ENCODE measurements at places on chromosomes 2 and 18.
A peak's percentile ranks its signal among the peaks of the same experiment; 100 is the strongest.

DNA sequence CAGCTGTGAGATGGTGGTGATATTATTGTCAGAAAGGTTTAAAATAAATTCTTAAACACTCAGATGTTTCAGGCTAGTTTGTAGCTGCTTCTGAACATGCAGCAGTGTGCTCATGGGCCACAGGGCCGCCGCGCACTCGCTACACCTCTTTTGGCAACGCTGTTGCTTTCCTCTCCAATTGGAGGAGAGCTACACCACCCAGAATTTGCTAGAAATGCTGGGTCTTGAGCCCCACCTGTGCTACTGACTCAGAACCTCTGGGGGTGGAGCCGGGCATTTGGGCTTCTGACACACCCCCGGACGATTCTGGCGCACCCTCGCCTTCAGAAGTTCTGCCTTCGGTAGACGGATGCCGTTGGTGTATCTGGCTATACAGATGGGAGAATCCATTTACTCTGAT lies 15.7 kb downstream of the LRRFIP1 start:
- no peak for DNase-seq

DNA sequence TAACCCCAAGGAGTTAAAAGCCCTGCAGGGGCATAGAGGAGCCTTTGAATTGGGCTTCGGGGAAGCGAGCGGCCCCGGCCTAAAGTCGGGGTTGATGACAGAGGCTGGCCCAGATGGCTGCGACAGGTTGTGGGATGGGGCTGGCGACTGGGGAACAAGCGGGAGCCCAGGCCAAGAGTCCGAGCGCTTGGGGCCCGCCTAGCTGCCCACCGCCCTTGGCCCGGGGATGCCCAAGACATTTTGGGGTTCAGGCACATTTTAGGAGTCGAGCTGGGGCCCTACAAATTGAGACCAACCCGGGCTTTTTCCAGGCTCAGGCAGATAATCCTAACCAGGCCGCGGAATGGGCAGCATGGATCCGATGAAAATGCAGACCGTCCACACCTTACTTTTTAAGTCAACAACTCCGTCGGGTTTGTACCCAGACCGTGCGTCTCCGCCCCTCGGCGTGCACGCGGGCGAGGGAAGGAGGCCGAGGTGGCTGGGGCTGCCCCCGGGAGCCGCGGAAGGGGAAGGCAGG lies 507 bp downstream of the RTKN start:
- DNase-seq = no peak

- no peak for DNase-seq
Observed at GRCh38 chr2:2527148-2527547, 196.1 kb upstream of the MYT1L start.

DNA sequence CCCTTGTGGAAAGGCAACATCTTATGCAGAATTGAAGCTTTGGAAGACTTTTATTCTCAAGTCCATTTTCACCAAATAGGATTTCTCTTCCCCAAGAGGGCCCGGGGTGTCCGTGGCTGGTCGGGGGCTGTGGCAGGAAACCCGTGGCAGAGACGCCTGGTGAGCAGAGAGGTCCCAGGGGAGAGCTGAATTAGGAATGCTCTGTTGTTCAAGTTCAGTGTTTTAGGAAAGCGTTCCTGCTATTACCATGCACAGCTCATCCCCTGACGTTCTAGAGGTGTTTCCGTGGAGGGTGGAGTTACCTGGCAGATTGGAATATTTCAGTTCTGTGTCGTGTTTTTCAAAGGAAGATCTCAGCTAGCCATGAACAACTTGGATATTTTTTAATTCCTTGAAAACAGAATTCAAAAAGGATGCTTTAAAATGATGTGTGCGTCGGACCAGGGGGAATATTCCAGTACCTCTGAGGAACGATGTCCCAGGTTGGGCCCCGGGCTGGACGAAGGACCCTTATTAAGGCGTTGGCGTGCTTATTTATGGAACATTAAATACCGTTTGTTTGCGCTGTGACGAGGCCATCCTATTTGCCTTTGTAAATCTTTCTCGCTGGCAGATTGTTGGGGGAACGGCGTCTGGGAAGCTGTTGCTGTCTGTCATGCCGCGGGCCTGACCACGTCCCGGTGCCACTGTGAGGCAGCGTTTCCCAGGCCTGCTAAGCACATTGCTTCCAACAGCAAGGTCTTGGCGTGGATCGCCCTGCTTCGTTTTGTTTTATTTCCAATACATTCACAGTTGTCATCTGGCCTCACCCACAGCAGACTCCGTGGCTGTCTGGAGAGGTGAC lies 8.2 kb downstream of the NFATC1 start:
- DNase-seq = no peak

GRCh38 chr2:118222672-118223421 lies 134.6 kb downstream of the INSIG2 start:
- DNase-seq = no peak

GRCh38 chr2:149167001-149167780 lies 128.7 kb downstream of the LYPD6B start:
- no peak for DNase-seq

- no peak for DNase-seq
Observed at GRCh38 chr2:182668671-182669070, 47.4 kb upstream of the DNAJC10 start.

- DNase-seq = no peak
Observed at GRCh38 chr18:28855989-28856388, 679.1 kb upstream of the CDH2 start.

GRCh38 chr2:231530099-231531011 lies at the start of gene NMUR1:
Gene NMUR1, minus strand, starts transcription at chr2:231530445. Its CDS starts 84 bp downstream, at chr2:231530361.
- DNase-seq = peak; percentile 38

GRCh38 chr18:62165583-62165982 lies 21.3 kb downstream of the PIGN start:
- DNase-seq = no peak

GRCh38 chr2:198659096-198659870 lies 798.5 kb downstream of the SATB2 start:
- DNase-seq = no peak

GRCh38 chr2:9634133-9634532 lies 3.3 kb upstream of the YWHAQ start:
- no peak for DNase-seq

GRCh38 chr2:72994991-72995380 lies 76.5 kb downstream of the SFXN5 start:
- no peak for DNase-seq

DNA sequence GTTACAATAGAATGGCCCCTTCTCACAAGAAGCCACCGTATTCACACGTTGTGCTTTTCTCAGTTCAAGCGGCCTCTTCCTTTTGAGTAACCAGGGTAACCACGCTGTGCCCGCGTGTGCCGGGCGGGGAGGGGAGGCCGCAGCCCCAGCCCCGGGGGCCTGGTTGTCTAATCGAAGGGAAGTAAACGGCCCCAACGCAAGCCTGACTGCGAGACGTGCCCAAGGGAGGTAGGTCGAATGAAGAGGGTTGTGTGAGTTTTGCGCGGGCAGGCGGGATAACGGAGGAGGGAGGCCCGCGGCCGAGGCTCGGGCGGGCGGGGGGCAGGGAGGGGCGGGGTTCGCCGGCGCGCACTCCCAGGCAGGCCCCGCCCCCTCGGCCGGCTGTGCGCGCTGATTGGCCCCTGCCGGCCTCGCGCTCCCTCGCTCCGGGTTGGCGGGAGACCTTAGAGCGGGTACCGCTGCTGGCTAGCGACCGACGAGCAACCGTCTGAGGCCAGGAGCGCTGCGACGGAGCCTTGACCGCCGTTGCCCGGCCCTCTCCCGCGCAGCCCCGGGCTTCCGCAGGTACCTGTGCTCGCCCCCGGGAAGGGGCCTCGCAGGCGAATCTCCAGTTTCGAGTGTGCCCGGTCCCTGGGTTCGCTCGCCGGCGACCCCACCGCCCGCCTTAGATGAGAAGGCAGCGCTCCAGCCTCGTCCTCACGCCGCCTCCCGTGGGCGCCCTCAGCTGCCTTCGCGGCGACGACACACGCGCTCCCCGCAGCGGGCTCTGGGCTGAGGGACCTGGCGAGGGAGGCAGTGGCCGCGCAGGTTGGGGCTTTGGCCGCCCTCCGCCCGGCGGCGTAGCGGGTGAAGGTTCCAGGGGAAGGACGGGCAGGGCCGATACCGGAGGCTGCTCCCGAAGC lies at the start of gene SPDYA:
SPDYA (plus strand) TSS at position 451 of the 902 bp plus-strand sequence. CDS start 5,181 bp downstream, outside the sequence.
- DNase-seq = peak; percentile 23

DNA sequence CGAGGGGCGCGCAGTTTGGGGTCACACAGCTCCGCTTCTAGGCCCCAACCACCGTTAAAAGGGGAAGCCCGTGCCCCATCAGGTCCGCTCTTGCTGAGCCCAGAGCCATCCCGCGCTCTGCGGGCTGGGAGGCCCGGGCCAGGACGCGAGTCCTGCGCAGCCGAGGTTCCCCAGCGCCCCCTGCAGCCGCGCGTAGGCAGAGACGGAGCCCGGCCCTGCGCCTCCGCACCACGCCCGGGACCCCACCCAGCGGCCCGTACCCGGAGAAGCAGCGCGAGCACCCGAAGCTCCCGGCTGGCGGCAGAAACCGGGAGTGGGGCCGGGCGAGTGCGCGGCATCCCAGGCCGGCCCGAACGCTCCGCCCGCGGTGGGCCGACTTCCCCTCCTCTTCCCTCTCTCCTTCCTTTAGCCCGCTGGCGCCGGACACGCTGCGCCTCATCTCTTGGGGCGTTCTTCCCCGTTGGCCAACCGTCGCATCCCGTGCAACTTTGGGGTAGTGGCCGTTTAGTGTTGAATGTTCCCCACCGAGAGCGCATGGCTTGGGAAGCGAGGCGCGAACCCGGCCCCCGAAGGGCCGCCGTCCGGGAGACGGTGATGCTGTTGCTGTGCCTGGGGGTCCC lies at the start of gene ITGA4:
ITGA4 (plus strand) TSS at position 266 of the 620 bp plus-strand sequence; CDS start at position 535, 269 bp downstream.
- peak; percentile 45 for DNase-seq

GRCh38 chr2:37992601-37993000 lies 67.5 kb downstream of the RMDN2 start:
- DNase-seq = no peak

- DNase-seq = no peak
Observed at GRCh38 chr2:41736105-41736567, 311.7 kb upstream of the PKDCC start.

DNA sequence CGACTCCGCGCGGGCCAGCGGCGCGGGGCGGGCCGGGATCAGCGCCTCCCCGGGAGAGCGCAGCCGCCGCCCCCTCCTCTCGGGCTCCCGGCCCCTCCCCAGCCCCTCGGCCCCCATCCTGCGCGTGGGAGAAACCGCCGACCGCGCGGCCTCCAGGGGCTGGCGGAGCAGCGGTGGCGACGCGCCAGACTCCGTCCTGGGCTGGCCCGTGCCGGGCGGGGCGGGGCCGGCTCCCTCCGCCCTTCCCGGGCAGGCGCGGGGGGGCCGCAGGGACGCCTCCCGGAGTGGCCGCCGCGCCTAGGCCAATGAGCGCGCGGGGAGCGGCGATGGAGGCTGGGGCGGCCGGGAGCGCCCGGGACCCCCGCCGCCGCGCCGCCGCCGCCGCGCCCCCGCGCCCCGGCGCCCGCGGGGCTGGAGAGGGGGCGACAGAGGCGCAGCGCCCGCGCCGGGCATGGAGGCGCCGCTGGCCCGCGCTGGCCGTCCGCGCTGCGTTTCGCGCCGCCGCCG lies 49.1 kb downstream of the KCNIP3 start:
- DNase-seq = peak; percentile 49

DNA sequence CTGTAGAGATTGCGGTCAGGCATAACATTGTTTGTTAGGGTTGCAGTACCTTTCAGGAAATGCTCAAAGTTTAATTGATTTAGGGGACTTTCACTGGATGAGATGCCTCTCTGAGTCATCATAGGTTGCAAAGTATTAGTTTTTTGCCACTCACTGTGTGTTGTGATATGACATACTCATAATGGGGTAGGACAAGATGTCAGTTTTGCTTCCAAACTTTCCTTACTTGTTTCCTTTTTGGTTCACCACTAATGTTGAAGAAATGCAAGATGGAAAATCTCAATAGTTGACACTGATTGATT lies 35.0 kb upstream of the PTH2R start:
- no peak for DNase-seq

GRCh38 chr2:55010149-55010591 lies 40.1 kb downstream of the RTN4 start:
- DNase-seq = no peak

DNA sequence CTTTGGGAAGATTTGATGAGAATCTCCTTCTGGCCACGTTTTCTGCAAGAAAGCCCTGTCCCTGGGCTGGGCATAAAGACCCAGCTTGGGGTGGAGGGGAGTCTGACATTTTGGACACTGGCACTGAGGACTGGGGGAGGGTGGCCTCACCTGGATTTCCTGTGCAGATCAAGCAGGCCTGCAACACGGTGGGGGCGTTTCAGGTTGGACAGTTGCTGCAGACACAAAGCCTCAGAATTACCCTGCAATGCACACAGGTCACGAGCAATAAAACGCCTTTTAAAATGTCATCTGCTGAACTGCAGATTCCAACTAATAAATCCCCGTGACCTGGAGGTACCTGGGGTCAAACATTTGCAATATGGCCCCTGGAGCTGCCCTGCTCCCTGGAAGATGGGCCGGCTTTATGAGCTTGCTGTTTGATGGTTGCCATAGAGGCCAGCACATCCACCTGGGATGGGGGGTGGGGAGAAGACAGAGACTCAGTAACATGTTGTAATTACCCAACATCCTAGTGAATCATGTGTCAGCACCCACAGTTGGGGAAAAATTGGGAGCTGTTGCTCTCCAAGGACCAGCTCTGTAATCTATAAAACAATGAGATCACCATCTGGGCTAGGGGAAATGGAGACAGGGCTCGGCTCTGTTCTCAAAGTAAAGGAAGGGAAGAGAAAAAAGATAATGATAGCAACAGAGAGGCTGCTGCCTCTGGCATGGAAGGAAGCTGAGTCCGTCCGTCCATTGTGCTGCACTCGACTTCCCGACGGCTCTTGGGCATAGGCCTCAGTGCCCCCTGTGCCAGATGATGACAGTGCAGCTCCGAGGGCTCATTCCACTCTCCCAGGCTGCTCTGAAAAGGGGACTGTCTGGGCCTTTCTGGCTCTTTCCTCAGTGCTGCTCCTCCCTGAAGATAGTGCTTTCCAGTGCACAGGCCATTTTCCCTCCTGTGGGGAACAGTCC lies 340.3 kb downstream of the CYRIA start:
- no peak for DNase-seq

- peak; percentile 36 for DNase-seq
Observed at GRCh38 chr2:226799211-226799975, at the start of gene IRS1. Gene IRS1, minus strand, starts transcription at chr2:226799820. Its CDS starts 1,082 bp downstream, at chr2:226798738.

DNA sequence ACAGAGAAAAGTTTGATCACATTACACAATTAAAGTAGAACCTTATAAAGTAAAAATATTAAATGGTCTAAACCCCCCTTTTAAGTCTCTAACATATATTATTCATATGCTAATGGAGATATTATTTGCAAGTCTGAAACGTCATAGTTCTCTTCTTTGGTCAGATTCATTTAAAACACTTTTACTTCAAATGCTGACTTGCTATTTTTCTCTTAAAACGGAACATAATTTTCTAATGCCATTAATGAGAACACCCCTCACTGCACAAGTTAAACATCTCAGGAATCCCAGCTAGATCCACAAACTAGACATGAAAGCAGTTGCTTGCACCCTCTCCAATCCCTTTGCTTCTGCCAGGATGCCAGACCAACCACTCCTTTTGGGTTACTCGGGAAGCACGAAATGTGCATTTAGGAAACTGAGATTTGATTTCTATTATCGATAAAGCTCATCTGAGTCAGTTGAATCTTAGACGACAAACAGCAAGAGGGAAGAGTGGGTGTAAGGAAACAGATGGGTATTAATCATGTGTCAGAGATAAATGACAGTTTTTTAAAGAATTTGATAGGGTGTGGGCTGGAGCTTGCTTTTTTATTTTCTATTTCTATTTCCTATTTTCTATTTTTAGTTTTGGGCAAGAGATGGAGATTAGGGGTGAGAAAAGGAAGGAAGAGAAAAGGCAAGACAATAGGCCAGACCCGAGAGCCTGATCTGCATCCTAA lies 1.5 kb downstream of the ADD2 start:
- no peak for DNase-seq

GRCh38 chr18:40751186-40751585 lies 1203.8 kb upstream of the PIK3C3 start:
- DNase-seq = no peak
